ENCODE measurements at places on chromosomes 4 and X.

DNA sequence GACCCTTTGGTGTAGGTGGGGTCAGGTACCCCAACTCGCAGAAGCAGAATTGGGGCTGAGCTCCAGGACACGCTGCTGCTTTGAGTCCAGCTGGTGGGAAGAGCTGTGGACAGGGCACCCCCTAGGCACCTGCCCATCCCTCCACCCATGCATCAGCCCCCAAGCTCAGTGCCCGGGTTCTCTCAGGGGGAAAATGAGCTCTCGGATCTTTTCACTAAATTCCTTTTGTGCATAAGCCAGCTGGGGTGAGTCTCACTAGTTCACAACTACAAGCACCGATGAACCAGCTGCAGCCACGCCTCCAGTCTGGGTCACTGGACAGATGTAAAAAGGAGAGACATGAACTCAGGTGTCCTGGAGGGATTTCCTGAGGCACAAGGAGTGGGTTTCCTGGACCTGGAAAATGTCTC, 286.8 kb downstream of the CRLF2 start:
- DNase-seq, result no peak

GRCh38 chrX:129600981-129601424, 53.8 kb downstream of the APLN start:
- no peak for DNase-seq

DNA sequence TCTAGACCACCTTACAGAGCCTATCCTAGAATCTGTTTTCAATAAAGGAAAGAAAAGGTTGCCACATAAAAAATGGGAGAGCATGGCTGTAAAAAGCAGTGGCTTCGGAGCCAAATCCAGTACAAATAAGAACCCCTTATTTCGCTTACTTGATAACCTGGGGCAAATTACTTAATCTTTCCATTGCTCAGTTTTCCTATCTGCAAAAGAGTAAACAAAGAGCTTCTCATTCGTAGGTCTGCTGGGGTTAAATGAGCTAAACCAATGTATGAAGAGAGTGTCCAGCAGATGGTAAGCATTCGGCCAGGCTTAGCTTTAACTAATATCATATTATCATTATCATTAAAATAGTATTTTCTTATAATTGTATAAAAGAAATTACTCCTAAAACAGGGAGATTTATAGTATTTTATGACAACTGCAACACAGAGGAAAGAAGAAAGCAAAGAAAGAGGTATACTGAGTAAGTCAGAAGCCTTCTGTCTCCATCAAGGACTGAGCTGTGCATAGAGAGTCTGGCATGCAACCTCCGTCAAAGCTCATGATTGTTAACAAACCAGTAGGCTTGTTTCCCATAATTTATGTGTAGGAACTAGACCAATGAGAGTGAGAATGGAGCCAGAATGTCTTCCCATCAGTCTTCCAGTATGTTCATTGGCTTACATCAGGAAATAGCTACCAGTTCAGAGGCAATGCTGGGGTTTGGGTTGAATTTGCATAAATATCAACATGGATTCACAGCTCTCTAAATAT, 364.9 kb downstream of the UNC5C start:
- no peak for DNase-seq

- DNase-seq, result no peak
These were observed 56.2 kb downstream of the SCLT1 start for GRCh38 chr4:129037093-129037492.

DNA sequence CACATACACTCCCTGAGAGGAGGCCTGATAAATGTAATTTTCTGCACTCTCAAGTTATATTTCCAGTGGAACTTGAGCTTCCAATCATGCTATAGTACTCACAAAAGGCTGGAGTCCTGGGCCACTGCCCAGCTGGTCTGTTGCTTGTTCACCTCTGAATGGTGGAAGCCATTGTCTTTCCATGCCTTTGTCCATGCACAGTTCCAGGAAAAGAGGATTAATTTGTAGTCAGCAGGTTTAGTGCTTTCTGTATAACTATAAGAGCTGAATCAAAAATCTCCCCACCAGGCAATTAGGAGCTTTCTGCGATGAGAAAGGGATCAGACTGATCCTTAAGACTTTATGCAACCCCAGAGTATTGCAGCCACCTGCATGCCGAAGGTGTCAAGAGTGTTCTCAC, 195.4 kb upstream of the PGRMC2 start:
- DNase-seq, result no peak

DNA sequence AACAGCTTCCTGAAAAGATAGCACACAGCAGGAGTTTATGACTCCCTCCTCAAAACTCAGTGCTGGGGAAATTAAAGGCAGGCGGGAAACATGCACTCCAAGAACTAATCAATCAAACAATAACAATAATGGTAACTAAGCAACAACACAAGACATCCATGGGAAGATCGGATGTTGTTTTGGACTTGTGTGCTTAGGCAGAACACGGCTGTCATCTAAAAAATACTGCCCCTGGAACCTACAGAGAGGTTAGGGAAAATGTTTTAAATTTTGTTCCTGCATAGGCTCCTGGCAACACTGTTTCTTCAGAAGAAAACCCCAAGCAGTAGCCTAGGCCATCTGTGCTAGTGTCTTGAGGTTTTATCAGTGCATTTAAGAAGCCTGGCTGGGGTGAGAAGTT, 1378.2 kb downstream of the STIM2 start:
- no peak for DNase-seq

GRCh38 chr4:1356181-1356998, 9.4 kb downstream of the UVSSA start:
- no peak for DNase-seq

DNA sequence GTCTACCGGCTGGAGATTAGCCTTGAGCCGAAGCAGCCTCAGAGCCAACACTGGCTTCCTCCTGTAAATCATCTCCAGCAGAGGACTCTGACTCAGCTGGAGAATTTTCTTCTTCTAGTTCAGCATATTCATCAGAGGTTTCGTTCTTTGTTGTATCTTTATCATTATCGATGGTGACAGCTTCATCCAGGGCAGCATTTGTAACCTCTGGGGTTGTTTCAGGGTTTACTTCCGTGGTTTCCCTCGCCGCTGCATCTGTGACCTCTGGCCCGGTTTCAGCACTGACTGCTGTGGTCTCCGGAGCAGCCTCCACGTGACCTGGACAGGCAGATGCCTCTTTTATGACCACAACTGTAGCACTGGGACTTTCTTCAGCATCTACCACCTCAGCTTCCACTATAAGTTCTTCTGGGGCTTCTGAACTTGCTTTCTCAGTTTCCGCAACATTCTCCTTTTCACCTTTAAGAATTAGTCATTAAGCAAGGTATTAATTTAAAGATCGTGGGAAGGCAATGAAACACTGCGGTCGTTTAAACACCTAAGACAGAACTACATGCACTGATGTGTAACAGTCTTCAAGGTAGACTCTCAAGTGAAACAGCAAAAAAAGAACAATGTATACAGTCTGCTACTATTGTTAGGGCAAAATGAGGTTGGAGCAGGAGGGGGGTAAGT, 13.3 kb downstream of the MGARP start:
- peak; percentile 16 for DNase-seq

- DNase-seq, result no peak
These were observed 7.2 kb upstream of the FAM9C start for GRCh38 chrX:13051529-13052172.

DNA sequence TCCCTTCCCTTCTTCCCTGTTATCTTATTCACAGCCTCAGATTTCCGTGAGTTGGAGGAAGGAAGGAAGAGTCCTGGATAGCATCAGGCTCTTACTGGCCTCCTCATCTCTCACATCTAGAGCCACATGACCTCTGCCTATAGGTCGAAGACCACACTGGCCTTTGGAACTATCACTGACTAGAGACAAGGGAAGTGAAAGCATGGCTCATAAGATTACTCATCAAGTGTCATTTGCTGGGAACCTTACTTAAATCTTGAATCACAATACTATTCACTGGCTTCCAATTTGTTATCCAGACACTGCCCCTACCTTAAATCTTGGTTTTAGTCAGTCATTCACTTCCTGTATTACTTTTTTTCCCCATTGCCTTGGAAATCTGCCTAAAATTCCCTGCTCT, 61.6 kb upstream of the MTMR8 start:
- no peak for DNase-seq

DNA sequence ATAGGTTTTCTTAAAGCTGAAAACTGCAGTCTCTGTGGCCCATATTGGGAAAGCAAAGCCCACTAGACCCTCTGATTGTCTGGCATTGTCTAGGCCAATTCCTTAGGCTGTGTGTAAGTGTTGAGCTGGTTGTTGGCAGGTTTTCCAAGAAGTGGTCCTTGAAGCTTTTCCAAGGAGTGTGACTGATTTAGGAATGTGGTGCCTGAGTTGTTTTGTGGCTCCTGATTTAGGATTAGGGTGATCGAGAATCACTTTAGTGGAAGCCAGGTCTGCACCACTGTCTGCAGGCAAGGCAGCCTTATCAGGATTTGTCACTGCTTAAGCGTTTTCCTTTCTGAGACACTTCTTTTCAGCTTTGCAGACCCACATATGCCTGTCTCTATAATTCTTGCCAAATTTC, 339.0 kb upstream of the DDX53 start:
- no peak for DNase-seq

GRCh38 chr4:143337600-143338287, 1.1 kb downstream of the GAB1 start:
- no peak for DNase-seq
